ENCODE measurements at places on chromosomes 3 and 15.

- no peak for DNase-seq
Measured at GRCh38 chr3:116920826-116921610, 211.4 kb downstream of the TUSC7 start.

DNA sequence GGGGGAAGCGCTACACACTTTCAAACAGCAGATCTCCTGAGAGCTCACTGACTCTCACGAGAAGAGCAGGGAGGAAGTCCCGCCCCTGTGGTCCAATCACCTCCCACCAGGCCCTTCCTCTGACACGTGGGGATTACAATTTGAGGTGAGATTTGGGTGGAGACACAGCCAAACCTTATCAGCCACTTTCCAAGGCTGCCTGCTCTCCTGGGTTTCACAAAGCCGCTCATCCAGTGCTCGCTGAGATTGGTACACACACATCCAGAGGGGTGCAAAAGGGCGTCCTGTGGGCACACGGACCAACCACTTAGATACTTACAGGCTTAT is 23.1 kb downstream of the XXYLT1 start:
- DNase-seq = no peak

GRCh38 chr15:77478051-77478450 is 57.4 kb downstream of the HMG20A start:
- no peak for DNase-seq

DNA sequence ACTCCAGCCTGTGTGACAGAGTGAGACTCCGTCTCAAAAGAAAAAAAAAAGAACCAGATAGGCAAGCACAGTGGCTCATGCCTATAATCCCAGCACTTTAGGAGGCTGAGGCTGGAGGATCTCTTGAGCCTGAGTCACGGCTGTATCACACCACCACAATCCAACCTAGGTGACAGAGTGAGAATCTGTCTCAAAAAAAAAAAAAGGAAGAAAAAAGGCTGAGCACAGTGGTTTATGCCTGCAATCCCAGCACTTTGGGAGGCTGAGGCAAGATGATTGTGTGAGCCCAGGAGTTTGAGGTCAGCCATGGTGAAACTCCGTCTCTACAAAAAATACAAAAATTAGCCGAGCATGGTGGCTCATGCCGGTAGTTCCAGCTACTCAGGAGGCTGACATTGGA is 5.6 kb upstream of the NICN1 start:
- no peak for DNase-seq

DNA sequence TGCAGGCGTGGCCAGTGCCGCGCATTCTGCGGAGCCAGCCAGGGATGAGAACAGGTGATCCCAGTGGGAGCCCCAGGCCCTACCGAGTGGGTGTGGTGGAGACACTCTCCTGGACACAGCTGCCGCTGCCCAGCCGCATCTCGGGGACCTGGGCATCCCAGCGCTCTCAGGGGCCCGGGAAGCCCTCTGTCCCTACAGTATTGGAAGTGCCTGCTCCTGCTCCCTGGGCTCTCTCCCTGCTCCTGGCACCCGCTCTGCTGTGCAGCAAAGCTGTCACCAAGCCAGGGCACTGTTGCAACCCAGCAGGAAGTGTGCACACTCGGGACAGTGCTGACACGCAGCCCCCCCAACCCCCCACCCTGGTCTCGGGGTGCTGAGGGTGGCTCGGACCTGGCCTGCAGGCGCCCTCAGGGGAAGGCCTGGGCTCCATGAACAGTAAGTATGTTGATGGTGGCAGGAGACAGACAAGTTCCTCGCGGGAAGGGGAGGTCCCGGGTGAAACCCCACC is 1177.4 kb upstream of the GBE1 start:
- peak; percentile 8 for DNase-seq

DNA sequence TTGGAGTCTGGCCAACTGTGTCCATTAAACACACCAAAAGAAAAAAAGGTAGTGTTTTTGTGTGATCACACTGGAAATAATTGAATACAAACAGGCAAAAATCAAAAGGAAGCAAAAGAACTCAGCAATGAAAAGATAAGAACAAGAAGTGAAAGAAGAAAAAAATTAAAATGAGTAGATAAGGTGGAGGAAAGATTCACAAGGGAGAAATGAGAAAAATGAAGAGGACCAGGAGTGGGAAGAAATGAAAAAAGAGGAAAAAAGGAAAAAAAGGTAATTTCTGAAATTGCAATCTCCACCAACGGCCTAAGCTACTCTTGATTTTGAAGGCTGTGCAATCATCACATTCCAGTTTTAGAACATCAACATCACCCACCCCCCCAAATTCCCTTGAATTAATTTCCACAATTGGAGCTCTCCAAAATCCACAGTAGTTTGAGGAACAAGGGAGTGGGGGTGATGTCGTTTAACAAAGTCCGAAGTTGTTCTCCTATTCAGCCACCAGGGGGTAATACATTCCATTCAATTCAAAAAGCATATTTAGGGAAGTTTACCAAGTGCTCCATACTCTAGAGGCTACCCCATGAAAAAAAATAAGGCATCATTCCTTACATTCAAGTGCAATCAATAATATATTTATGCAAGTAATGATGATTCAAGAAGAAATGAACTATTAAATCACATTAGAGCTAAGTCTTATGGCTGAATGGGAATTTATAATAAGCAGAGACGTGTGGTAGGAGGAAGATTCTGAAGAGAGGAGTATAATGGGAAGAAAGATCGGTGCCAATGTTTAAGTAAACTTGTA is 37.4 kb downstream of the ZNF860 start:
- DNase-seq = no peak

DNA sequence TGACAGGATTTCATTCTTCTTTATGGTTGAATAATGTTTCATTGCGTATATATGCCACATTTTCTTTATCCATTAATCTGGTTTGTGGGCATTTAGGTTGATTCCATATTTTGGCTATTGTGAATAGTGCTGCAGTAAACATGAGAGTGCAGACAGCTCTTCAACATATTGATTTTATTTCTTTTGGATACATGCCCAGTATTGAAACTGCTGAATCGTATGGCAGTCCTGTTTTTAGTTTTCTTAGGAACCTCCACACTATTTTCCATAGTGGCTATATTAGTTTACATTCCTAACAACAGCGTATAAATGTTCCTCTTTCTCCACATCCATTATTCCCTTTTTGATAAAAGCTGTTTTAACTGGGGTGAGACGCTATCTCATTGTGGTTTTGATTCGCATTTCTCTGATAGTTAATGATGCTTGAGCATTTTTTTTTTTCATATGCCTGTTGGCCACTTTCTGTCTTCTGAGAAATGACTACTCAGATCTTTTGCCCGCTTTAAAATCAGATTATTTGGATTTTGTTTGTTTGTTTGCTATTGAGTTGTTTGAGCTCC is 21.7 kb downstream of the AQP9 start:
- no peak for DNase-seq

- no peak for DNase-seq
Measured at GRCh38 chr3:162217647-162218046, 721.0 kb downstream of the OTOL1 start.

DNA sequence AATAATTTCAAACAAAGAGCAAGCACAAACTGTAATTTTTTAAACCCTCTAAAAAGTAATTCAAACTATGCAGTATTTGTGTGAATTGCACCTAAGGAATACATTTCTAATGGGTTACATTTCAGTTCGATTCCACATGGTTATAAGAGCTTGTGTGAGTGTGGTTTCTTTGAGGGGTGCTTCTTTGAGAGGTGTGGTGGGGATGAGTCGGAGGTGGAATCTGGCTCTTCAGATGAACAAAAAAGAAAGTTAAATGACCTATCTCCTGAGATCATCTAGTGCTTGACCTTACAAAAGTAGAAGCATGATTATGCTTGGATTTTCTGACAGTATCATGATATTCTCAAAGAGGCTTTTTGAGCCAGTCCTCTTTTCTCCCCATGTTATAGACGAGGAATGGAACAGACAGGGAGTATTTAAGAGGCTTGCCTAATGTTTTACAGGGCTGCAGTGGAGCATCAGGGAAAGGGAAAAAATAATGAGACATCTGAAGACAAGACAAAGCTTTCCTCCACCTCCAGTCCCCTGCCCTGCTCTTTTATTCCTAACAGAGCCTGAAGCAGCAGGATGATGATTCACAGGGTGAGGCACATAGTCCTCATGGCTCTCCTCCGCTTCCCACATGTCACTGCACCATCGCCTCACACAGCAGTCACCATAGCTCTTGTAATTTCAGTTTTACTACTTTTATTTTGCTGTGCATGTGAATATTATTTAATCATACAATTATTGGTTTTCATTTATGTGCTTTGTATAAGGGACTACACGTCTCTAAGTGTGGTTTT is 82.0 kb downstream of the LYSMD4 start:
- DNase-seq = no peak

GRCh38 chr3:174498638-174499037 is 360.5 kb upstream of the NAALADL2 start:
- no peak for DNase-seq

DNA sequence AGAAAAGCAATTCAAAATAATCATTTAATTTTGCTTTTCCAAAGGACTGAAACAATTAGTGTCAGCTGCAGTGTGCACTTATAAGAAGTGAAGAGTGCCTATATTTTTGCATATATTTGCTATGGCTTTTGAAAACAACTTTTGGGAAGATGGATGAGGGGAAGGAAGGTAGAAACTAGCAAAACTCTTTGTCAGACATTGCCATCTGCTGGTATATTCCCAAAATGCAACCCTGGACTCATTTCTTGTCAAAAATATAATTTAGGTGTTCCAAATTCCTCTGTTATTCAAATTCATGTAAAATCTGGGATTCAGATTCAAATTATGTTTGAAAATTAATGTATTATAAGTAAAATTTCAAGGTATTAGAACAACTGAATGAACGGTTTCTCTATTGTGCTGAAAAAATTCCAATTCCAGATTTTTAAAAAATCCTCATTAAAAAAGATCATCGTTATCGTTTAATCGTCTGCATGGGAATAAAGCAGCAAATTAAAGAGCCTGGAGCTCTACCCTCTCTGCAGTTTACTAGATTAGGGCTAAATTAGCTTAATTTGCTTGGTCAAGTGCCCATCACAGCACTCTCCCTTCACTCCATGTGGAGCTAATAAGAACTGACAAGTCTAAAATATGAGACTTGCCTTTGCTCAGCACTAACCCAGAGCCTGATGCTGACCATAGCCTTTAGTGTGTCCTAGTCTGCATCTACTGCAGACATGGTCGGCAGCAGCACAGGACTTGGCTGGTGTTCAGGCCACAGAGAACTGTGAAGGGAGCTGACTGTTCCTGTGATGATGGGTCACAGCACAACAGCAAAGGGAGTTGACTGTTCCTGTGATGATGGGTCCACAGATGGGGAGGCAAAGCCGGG is 67.9 kb upstream of the MITF start:
- no peak for DNase-seq

DNA sequence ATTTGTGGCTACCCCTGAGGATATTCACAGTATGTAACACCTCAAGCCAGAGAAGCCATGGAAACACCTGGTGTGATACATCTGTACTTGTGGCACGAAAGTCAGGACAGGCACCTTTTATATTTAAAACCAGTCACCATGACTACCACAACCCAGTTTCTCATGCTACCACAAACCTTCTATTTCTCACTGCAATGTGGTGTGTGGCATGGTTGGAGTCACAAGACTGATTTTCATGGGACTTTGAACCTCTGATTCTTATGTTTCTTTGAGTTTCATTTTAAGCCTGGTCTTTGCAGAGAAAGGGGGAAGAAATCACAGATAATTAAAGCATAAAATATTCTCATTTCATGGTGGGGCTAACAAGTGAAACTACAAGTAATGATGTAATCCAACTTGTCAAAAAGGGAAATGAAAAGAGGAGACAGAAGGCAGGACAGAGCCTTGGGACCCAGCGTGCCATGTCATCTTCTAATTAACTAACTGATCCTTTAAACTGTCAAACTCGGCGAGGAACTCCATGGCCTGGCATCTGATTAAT is 175.9 kb downstream of the PDZRN3 start:
- DNase-seq = no peak

DNA sequence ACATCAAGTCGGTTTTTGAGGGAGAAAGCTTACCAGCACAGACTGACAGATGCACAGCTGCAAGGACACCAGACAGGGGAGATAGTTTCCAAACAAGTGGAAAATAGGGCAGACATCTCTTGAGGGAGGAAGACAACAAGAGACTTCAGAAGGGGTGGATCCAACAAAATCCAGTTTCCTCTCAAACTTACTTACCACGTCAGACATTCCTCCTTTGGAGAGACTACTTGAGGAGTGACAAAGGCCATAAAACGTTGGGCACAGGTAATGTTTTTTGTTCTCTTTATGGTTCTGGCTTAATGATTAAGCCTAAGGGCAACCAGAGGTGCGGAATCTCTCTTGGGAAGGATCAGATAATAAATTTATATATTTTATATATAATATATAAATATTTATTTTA is 76.1 kb downstream of the CD200 start:
- DNase-seq = no peak

GRCh38 chr3:149299938-149300801 is 33.3 kb downstream of the TM4SF18 start:
- no peak for DNase-seq

- no peak for DNase-seq
Measured at GRCh38 chr15:80693682-80694610, 1.2 kb upstream of the ABHD17C start.

DNA sequence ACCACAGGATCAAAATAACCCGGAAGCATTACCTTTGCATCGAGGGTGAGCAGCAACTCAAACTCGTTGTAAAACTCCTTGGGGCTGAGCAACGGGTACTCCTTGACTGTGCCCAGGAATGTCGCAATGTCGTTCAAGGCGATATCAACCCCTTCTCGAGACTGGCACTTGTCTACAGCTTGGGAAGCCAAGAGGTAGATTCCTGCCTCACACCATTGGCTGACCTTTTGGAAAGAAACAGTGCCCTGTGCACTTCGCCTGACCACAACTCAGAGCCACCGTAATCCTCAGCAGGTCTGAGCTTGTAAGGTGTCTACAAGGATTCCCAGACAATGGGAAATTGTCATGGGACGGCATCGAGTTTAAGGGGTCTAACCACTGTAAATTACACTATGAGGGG is 43.9 kb downstream of the B3GNT5 start:
- no peak for DNase-seq

GRCh38 chr3:178198329-178198728 is 337.9 kb upstream of the KCNMB2 start:
- DNase-seq = no peak

- no peak for DNase-seq
Measured at GRCh38 chr3:149339931-149340309, 6.5 kb upstream of the TM4SF18 start.
